AG08396 (cell line): ENCODE measurements at places on chromosomes 7 and 10.

DNA sequence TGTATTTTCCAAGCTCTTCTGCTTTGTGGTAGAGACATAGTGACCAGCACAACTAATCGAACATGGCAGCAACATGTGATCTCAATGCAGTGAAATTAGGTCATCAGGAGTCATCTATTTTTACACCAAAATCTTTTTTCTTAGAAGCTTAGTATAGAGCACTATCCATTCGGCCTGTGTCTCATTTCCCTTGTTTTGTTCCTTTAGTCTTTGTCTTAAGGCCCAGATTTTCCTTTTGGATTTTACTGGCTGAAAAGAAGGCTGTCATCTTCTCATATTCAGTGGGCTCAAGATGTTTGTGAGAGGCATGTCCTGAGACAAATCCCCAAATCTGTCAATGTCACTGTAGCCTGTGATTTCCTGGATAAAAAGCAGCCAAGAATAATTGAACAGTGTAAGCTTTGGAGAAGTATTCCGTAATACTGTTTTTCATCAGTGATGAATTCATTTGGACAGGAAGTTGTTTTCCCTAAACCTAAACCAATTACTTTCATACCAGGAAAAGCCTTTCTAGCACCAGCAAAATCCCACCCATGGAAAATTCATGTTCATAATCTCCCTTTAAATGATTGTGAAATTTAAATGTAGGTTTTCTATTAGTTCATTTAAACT is 55.2 kb downstream of the MAGI2 start:
- no peak for DNase-seq

- DNase-seq: no peak
Measured at GRCh38 chr7:157558516-157558874, 221.7 kb downstream of the DNAJB6 start.

- no peak for DNase-seq
Measured at GRCh38 chr10:132504501-132505272, 32.9 kb upstream of the INPP5A start.

- DNase-seq: no peak
Measured at GRCh38 chr7:122304996-122305421, 459 bp upstream of the FEZF1 start.

DNA sequence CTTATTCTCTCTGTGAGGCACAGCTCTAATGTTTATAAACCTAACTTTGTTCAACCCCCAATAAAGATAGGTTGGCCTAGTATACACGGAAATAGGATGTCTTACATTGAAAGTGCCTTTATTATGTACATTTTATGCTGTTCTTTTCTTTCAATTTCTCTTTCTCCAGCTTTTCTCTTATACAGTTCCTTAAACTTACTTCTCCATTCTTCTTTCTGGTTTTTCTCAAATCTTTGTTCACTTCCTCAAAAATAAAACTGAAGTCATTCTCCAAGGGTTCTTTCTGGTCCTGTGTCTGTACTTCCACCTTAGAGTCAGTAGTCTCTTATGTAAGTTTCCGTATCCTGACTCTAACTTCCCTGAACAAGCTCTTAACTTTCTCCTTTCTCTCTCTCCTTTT is 29.2 kb upstream of the NAMPT start:
- DNase-seq: no peak

GRCh38 chr10:86651631-86652331 is 2.6 kb upstream of the OPN4 start:
- no peak for DNase-seq

- no peak for DNase-seq
Measured at GRCh38 chr7:110918949-110919548, 171.9 kb upstream of the LRRN3 start.

DNA sequence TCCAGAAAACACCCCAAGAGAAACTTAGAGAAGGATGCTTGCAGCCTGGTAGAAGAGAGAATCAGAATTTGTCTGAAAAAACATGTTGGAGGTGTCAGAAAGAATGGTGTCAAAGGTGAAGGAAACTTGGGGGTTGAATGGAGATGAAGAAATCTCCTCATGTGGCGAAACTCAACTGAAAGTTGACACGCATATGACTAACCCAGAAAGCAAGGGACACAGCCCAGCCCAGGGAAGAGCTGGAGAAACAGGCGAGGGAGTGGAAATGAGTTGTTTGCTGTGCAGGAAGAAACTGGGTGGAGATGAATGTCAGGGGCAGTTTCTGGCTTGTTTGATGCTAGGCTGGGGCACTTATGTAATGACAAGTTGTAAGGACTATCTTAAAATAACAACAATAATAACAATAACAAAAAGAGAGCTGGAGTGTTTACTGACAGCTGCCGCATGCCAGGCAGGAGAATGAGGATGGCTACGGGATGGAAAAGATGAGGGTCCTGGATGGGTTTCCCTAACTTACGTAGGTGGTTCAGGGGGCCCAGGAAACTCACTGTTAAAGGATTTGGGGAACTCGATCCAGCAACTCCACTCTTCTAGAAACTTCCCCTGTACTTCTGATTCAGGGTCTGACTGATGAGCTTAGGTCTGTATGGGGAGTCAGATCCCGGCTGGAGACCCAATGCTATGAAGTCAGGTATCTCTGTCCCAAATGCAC is 57.4 kb downstream of the MAP3K8 start:
- DNase-seq: no peak

DNA sequence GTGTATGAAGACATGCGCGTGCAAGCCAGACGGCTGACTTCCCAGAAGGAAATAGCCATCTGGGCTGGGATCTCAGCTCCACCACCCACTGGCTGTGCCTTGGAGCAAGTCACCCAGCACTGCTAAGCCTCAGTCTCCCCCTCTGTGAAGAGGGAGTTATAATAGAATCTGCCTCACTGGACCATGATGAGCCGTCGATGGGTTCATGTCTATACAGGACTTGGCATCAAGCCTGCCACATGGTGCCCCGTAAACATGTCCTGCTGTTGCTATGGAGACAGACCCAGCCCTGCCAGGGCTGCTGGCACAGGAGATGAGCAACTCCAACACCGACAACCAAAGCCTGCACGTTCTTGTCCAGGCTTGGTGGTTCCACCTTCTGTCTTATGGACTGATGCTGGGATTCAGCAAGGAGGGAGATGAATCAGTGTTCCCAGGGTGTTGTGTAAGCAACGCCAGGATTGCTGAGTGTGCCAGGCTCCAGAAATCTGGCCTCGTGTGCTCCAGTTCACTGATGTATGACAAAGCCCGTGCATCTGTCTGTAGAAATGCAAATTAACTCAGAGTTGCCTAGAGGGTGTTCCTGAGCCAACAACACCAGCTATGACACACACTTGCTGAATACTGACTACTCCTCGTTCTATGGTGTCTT is 5.6 kb downstream of the GPR15LG start:
- peak; percentile 59 for DNase-seq

GRCh38 chr7:135808206-135808605 is 59.6 kb upstream of the FAM180A start:
- no peak for DNase-seq

GRCh38 chr10:13716081-13717071 is 129.6 kb downstream of the PRPF18 start:
- peak; percentile 47 for DNase-seq

GRCh38 chr7:105581066-105581811 is at the start of gene EFCAB10:
Gene EFCAB10, minus strand, starts transcription at chr7:105581493. Its CDS starts 30 bp downstream, at chr7:105581463.
- peak; percentile 89 for DNase-seq

DNA sequence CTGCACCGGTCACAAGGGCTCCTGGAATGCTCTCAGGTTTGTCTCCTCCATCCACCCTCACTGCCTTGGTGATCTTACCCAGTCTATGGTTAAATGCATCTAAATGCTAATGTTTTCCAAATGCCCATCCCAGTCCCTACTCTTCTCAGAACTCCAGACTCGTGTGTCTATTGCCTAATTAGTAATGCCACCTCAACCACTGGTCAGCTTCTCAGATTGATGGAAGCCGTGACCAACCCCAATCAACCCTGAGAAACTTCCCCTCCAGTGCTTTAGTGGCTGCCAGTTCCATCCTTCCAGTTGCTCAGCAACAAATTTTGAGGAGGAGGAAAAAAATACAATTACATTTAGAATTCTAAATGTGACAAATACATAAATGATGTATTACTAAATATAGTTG is 18.6 kb downstream of the NUDCD3 start:
- DNase-seq: no peak

- no peak for DNase-seq
Measured at GRCh38 chr10:1373287-1373686, 317.1 kb downstream of the WDR37 start.

GRCh38 chr10:92184977-92185376 is 105.9 kb downstream of the CPEB3 start:
- no peak for DNase-seq

DNA sequence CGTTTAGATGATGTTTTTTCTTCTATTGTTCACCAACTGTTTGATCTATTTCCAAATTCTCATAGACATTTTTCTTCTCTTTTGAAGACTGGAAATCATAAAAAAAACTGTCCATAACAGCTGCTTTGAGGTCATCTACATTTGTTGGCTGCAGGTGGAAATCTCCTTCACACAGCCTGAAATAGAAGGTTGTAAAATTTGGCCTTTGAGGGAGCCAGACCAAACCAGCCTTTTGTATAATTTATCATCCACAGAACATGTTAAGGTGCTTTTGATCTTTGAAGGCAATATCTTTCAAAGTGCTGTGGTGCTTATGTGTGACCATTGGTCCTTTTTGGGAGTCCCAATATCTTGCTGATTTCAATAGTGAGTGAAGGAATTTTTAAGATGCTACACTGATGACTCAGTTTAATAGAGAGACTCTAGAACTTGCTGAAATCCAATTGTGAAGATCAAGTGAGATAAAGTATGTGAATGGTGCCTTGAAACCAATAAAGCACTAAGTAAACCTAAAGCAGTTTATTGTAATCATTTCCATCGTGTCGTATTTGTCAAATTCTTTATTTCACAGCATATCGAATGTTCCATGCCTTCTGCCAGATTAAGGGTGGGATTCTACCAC is 5.4 kb downstream of the FERD3L start:
- DNase-seq: no peak

GRCh38 chr10:95815701-95816240 is 59.8 kb downstream of the ENTPD1 start:
- DNase-seq: no peak

GRCh38 chr7:137999496-138000080 is 2.3 kb downstream of the CREB3L2 start:
- no peak for DNase-seq

GRCh38 chr7:121351682-121352081 is 22.9 kb downstream of the WNT16 start:
- DNase-seq: no peak

DNA sequence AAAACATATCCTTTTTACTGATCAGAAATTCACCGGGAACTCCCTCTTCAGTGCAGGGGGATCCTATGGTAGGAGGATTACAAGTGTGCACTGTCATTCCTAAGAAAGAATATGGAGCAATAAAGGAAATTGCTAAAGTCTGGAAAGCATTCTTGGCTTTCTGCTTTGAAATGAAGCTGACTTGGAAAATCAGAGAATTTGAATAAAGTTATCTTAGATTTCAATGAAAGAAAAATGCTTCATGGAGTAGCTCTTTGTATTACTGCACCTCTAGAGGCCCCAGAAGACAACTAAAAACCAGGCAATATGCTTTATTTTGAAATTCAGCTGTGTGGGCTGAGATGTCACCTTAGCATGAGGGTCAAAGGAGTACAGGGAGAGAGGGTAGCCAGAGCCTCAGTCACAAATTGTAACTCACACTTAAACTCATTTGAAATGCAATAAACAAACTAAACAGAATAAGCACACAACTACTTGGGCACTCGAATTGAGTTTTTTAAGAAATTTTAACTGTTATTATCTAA is 102.5 kb downstream of the IMMP2L start:
- DNase-seq: no peak

GRCh38 chr10:20363684-20364083 is 533.4 kb downstream of the NEBL start:
- no peak for DNase-seq

- no peak for DNase-seq
Measured at GRCh38 chr10:108850138-108850854, 1073.0 kb downstream of the XPNPEP1 start.

DNA sequence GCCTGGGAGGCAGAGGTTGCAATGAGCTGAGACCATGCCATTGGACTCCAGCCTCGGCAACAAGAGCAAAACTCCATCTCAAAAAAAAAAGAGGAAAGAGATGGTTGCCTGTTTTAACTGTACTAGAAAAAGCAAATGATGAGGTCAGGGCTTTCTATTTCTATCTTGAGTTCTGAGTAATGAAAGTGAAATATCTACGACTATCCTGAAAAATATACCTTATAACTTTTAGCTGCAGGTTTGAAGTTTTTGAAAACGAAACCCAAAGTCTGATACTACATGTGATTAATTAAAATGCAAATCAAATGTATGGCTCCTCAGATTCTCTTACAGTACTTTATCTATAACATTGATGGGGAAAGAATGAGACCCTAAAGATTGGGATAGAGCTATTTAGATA is 636.2 kb upstream of the LRRN3 start:
- DNase-seq: no peak

- DNase-seq: no peak
Measured at GRCh38 chr7:50449501-50449880, 659 bp downstream of the FIGNL1 start.

DNA sequence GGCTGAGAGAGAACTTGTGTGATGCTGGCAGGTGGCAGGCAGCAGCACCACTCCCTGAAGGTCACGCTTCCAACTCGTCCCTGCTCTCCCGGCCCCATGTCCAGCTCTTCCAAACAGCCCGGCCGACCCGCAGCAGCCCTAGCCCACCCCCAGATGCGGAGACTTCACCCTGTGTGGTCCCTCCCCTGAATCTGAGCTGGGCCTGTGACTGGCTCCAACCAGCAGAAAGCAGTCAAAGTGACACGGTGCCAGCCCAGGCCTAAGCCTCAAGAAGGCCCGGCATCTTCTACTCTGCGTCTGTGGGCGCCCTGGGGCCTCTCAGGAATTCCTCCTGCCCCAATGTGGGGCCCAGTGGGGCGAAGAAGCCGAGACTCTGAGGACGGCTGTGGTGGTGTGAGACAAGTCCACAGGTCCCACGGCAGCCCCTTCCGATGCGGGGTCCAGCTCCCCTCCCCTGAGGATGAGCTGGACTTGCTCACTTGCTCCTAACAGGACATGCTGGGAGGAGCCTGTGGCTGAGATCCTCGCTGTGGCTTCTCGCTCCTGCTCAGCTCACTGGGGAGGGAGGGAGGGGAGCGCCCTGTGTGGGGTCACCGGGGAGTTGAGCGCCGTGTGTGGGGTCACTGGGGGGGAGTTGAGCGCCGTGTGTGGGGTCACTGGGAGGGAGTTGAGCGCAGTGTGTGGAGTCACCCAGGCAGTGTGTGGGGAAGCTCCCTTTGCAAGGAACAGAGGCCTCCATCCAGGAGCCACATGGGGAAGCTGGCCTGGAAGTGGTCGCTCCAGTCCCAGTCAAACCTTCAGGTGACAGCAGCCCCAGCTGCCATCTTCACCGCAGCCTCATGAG is 9.5 kb downstream of the STK32C start:
- DNase-seq: no peak

DNA sequence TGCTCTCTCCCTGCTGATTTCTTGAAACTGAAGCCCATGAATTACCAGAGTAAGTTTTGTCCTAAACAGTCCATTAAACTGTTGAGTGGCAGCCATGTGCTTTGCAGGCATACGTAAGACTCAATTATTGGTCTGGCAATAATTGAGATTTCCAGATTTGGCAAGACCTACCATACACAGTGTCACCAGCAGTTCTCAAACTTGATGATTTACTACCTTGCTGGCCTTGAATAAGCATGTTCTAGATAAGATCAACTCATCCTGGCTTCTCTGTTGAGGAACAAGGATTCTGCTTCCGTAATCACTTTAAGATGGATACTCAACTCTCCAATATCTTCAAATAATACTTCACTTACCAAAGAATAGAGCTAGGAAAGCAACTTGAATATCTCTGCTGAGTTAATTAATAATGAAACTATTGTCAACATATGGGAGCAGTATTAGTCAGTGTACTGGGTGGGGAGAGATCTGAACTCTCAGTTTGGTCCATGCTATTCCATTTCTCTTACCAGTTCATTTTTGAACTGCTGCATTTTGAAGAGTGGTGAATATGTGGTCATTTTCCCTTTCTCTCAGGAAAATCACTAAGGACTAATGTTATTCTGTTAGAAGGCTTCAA is 181.4 kb downstream of the IPMK start:
- DNase-seq: no peak
